ENCODE measurements at places on chromosomes 5 and 9. TPM values are rescaled to one million over a fixed set of nuclear protein-coding genes. Genes with fewer than 3 reads are reported as not detected.

- no peak for DNase-seq
Measured at GRCh38 chr9:123686829-123687192, 243.1 kb downstream of the DENND1A start.

- DNase-seq, result no peak
Measured at GRCh38 chr5:31708089-31708488, 69.2 kb downstream of the PDZD2 start.

DNA sequence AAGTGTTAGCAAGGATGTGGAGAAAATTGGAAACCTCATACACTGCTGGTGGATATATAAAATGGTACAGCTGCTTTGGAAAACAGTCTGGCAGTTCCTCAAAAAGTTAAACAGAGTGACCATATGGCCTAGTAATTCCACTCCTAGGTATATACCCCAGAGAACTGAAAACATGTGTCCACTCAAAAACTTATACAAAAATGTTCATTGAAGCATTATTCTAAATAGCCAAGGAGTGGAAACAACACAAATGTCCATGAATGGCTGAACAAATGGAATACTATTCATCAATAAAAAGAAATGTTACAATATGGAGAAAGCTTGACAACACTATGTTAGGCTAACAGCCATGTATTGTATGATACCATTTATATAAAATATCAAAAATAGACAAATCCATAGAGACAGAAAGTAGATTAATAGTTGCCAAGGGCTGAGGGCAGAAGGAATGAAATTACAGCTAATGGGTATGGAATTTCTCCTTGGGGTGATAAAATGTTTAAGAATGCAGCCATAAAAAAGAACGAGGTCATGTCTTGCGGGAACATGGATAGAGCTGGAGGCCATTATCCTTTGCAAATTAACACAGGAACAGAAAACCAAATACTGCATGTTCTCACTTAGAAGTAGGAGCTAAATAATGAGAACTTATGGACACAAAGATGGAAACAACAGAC lies 33.6 kb upstream of the FBP1 start:
- DNase-seq, result no peak

DNA sequence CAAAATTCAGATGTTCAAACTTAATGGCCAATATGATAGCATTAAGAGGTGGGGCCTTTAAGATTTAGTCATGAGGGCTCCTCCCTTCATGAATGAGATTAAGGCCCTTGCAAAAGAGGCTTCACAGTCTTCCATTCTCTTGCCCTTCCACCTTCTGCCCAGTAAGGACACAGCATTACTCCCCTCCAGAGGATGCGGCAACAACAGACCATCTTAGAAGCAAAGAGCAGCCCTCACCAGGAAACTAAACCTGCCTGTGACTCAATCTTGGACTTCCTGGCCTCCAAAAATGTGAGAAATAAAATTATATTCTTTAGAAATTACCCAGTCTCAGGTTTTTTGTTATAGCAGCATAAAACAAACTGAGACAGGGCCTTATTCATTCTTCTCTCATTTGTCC lies 8.2 kb downstream of the AP3B1 start:
- DNase-seq, result no peak

DNA sequence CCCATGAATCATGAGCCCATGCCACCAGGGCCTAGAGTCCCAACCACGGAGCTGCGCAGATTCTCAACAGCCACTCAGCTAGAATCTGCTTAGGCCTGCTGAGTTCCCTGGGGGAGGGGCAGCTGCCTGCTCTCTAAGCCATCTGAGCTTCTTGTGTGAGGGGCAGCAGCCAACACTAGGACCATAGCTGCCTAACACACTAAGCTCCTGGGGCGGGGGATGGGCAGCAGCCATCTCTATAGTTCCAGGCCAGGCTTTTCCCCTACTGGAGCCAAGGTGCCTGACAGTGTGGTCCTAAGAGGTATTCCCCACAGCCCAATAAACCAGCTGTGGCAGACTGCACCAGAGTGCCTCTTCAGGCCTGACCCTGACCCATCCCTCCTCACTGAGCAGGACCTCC lies 255.9 kb upstream of the ACO1 start:
- no peak for DNase-seq

DNA sequence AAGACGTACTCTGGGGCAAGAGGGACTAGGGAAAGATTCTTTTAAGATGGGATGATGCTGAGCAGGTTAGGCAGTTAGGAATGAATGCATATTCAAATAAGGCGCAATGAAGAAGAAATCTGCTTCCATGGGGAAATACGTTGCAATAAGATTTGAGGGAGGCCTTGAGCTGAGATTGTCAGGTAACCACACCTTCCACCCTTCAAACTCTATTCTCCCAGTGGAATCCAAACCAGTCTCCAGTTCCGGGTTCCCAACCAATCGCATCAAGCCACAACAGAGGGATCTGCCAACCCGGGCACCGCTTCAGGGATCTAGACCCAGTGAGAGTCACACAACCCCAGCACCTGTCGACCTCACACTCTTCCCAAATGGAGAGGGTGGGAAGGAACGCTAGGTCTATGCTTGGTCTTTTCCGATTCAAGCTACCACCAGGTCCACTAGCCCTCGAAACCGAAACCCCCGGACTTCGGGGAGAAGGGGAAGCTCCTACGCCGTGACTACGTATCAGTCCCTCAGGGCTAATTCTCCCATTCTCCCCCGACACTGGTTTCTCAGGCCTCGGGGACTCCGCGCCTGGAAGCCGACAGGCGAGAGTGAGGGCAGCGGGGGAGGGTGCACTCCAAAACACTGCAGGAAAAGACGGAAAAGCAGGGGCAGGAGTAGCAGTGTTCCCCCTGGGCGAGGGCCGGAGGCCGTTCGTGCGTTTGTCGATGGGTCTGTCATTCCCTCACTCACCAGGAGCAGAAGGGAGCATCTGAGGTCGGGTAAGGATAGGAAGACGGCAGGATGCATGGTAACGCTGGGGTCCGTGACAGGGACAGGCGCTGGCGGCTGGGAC lies 534 bp downstream of the ERP44 start:
- peak; percentile 21 for DNase-seq

DNA sequence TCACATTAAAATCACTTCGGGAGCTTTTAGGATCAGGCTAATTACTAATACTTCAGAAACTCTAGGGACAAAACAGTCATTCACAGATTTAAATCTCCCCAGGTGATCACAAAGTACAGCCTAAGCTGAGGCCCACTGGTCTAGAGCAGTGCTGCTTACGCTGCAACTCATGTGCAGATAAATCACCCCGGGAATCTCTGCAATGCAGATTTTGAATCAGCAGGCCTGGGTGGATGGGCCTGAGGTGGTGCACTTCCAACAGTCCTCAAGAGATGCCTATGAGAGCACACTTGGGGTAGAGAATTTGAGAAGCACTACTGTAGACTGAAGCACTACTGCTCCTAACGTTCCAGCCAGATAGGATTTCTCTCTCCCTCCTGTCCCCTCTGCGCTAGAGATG lies 28.4 kb downstream of the CSF1R start:
- DNase-seq, result no peak

DNA sequence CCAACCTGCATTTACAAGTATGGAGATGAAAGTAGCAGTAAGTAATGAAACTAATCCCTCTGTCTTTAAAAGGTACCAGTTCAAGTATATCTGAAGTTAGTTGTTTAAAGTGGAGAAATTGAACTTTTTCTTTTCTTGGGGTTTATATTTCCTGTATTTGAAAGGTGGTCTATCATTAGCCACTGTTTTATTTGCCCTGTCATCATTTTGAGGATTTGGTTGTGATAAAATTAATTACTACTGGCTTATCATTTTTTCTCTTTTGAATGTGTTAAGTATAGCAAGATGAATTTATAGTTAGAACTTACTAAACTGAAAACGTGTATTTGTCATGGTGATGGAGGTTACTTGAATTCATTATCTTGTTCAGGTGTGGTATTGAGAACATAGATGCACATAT lies 25.1 kb downstream of the NCBP1 start:
- DNase-seq, result no peak

GRCh38 chr5:172758077-172758833 lies 12.7 kb downstream of the DUSP1 start:
- DNase-seq, result no peak

DNA sequence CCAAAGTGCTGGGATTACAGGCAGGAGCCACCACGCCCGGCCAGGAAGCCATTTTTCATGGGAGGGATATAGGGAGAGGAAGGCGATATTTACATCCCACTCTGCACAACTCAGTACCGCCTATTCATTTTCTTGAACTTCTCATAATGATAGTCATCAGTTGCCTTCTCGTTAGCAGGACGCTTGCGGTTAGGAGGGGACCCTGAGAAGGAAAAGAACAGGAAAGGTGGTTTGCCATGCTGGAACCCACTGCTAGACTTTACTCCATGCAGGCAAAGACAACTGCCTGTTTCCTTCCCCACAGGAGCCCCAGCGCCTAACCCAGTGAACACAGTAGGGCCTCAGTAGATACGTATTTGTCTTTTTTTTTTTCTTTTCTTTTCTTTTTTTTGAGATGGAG lies 4.1 kb upstream of the TOR1A start:
- DNase-seq, result no peak

- no peak for DNase-seq
Measured at GRCh38 chr9:76564297-76564696, 105.3 kb downstream of the GCNT1 start.

The TXNDC8 gene
- not detected for total RNA-seq

The OR1Q1 gene
- total RNA-seq, result not detected

The SPATA31E1 gene
- total RNA-seq, result not detected

The AK8 gene
- 0.36 TPM for total RNA-seq

The PCSK5 gene
- total RNA-seq, result 5.3 TPM

The MSX2 gene
- total RNA-seq, result not detected

The KIF24 gene
- total RNA-seq, result 6.2 TPM
